ENCODE measurements at places on chromosomes 11 and 22.

DNA sequence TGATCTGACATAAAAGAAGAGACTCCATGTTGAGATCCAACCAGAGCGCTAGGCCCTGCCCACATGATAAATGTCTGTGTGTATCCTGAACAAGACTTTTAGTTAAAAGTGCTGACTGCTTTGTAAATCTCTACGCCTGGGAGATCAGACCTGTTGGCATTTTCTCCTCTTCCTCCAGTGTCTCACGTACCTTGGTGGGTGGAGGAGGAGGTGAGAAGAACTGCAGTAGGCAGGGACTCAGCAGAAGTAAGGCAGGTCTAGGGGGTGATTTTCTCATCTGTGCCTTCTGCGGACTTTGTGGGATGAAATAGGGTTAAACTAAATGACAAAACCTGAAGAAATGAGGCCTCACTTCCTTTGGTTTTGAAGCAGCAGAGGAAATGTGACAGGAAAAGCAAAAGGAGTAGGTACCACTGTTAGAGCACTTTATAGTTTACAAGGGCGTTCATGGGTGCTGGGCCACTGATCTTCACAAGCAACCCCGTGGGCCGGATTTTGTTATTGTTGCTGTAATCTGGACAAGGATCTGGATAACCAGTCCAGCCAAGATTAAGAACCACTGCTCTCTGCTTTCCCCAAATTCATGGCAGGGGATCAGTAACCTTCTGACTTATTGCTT, 36.7 kb upstream of the PLET1 start:
- no peak for DNase-seq

GRCh38 chr22:20062766-20063083, 17.3 kb upstream of the DGCR8 start:
- no peak for DNase-seq

GRCh38 chr22:32590556-32590955, 115.9 kb downstream of the FBXO7 start:
- no peak for DNase-seq

GRCh38 chr22:37045958-37046357, 5.6 kb upstream of the KCTD17 start:
- no peak for DNase-seq

DNA sequence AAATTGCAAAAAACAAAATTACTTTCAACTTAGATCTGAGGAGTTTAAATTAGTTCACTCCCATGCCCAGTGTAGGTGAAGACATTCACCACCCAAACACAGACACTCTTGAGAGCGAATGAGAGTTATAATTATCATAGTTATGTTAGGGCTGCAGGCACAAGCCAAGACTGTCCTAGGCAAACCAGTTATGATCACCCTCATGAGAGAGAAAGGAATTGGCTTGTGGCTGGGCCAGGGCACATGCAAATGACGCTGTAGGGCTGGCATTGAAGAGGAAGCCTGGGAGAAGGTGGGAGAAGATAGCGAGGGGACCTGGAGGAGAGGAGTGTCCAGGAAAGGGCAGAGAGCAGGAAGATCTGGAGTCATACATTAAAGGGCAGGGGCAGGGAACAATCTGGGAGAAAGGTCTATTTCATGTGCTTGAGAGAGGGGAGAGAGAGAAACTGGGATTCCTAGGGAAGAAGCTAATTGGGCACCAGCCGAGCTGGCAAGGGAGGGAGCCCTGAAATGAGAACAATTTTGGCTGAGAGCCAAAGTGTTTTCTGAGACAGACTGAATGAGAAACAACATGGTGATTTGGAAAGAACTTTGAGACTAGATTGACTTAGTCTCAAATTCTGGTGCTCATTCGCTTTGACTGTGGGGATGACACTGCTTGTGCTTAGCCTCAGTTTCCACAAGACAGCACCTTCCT, 279.9 kb downstream of the KIRREL3 start:
- no peak for DNase-seq

DNA sequence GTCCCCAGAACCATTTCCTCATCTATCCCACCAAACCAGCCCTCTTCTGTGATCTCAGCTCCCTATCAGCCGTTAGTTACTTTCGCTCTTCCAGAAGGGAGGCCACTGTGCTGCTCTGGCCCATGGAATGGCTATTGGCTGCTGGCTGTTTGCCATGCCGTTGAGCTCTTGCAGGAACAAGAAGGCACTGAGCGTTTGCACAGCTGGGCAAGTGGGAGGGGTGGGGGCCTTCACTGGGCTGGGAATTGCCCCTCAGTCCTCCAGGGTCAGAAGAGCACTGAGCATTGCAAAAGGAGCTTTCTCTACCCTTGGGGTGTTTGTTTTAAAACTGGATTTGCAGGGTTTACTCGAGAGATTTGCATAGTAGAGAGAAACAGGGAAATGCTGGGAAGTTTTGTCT, 129.0 kb upstream of the PARVA start:
- no peak for DNase-seq

DNA sequence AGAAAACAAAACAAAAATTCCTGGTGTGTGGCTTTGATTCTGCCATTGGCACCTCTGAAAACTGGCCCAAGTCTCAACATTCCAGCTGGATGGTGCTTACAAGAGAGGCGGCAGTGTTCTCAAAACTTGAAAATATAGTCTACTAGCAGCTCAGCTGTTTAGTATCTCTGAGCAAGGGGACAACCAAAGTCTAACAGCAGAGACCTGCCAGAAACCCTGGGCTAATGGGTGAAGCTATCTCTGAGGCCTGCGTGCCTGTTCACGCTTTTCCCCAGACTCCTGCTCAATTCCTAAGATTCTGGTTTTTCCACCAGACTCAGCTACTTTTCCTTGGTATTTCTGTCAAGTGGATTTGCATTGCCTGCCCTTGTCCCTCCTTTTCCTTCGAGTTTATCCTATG, 17.9 kb downstream of the TMEM218 start:
- no peak for DNase-seq

DNA sequence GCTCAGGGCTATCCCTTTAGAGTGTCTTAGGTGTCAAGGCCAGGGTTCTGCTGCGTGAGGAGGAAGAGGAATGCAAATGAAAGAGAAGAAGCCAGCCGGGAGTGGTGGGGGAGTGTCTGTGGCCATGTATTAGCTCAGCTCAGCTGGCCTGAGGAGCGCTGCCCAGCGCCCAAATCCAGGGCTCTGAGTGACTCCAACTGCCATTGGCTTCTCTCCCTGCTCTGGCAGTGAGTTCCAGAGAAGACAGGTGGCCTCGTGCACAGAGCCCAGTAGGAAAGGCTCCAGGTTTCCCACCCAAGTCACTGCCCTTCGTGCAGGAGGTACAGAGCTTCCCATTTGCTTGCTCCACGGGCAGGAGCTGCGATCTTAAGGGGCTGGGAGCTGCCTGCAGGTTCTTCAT, 302.0 kb downstream of the KIRREL3 start:
- DNase-seq = no peak

- no peak for DNase-seq
Observed at GRCh38 chr11:71357414-71357813, 90.8 kb downstream of the DHCR7 start.

DNA sequence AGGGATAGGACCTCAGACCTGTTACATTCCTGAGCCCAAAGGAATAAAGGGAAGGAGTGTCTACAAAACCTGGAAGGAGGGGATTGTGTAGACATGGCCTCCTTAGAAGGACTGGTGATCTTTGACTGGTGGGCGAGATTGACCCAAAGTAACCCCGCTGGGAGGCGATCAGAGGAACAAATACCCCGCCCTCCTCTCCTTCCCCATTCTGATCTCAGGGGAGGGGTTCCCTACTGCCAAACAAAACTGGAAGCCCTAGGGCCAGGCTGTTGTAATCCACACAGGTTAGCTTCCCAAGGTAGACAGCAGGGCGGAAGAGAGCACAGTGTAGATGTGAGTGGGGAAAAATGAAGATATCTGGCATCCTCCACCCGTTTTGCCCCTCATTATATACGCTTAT, 24.7 kb downstream of the NCF4 start:
- no peak for DNase-seq

- DNase-seq = no peak
Observed at GRCh38 chr11:26332572-26332915, 614 bp downstream of the ANO3 start.

DNA sequence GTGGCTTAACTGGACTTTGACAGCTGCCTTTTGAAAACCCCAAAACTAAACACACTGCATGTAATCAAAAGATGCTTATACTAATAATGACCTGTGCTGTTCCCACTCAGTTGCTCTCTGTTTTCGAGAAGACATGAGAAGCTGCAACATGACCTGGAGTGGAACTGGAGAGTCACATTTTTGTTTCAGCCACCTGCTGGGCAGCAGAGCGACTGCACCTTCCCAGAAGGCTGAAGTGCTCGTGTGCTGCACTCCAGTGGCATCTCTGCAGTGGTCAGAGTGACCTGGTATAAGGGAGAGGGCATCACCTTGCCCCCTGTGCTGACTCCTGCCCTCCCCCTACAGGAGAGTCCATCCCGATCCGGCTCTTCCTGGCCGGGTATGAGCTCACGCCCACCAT, 8.6 kb downstream of the THYN1 start:
- peak; percentile 10 for DNase-seq

- DNase-seq = peak; percentile 56
Observed at GRCh38 chr22:37186228-37186996, 1.6 kb downstream of the C1QTNF6 start.

- no peak for DNase-seq
Observed at GRCh38 chr11:99916078-99916477, 771.0 kb upstream of the ARHGAP42 start.

- no peak for DNase-seq
Observed at GRCh38 chr11:94129512-94130297, 1.1 kb downstream of the PANX1 start.

DNA sequence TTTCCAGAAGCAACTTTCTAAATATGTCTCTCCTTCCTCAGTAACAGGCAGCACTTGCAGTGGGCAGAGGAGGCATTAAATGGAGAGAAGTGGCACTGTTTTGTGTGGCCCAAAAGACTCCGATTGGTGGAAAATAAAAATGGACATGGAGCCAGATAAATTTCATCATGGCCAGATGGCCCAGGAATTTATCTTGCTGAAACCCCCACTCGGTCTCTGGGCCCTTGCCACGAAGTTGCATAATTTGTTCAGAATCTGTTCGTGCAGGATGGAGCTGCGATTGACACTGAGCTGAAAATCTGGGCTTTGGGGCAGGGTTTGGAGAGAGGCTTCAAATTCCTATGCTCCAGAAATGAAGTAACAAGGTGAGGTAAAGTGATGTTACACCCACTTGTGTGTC, 65.5 kb downstream of the C11orf91 start:
- DNase-seq = no peak

DNA sequence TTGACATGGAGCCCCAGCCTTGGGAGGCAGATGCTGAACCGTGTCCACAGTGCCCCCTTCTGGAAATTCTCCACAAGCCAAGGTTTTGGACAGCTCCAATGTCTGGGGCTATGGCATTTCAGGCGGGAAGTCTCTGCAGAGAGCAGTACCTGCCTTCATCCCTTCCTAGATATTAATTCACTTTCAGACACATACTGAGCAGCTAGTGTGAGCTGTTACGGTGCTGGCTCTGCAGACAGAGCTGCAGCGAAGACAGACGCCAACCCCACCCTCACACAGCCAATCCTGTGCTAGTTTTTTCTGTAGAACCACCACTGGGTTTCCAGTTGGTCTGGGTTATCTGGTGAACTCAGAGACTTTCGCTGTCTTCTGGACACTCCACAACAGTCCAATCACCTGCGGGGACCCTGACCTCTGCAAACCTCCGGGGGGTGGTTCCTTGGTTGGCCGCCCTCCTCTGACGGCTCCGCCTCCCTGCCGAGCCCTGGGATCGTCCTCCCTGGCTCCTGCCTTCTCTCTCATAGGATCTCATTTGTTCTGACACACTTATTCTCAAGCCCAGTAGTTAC, 9.1 kb downstream of the LMF2 start:
- DNase-seq = peak; percentile 69

- no peak for DNase-seq
Observed at GRCh38 chr22:49431551-49431950, 396.1 kb downstream of the BRD1 start.

GRCh38 chr11:119103793-119104192, 2.1 kb upstream of the DPAGT1 start:
- DNase-seq = no peak

- DNase-seq = peak; percentile 56
Observed at GRCh38 chr11:65424205-65425104, 1.9 kb downstream of the NEAT1 start.

DNA sequence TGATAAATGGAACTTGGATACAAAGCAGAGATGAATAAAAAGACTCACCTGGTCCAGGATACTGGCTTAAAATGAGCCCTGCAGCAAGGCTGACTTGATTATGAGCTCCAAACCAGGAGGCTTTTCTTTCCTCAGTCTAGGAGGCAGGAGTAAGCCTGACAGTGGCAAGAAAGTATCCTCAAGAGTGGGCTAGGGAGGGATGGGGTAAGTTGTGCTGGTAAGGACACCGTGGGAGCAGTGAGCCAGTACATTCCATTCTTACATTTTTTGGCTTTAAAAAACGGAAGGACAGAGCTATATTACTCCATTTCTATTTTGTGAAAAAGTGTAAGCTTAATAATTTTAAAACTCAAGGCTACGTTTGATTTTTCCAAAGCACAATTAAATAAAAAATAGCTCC, 187.1 kb upstream of the DDI1 start:
- DNase-seq = no peak

- DNase-seq = no peak
Observed at GRCh38 chr22:22552630-22553029, 6.4 kb downstream of the PRAME start.

DNA sequence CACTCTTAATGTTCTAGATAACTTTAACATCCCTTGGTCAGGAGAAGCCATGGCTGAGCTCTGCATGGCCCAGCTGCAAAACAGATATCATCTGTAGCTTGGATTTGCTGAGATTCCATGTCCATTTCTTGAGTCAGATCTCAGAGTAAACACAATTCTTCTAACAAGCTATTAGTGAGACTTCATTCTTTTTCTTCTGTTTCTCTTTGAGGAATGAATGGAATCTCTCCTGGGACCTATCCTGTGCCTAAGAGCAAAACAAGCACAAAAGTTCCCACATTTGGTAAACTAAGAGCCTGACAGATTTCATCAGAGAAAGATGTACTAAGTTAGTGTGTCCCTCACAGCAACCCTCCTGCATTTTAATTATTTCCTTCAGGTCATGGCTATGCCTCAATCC, 142.8 kb downstream of the MAML2 start:
- no peak for DNase-seq

DNA sequence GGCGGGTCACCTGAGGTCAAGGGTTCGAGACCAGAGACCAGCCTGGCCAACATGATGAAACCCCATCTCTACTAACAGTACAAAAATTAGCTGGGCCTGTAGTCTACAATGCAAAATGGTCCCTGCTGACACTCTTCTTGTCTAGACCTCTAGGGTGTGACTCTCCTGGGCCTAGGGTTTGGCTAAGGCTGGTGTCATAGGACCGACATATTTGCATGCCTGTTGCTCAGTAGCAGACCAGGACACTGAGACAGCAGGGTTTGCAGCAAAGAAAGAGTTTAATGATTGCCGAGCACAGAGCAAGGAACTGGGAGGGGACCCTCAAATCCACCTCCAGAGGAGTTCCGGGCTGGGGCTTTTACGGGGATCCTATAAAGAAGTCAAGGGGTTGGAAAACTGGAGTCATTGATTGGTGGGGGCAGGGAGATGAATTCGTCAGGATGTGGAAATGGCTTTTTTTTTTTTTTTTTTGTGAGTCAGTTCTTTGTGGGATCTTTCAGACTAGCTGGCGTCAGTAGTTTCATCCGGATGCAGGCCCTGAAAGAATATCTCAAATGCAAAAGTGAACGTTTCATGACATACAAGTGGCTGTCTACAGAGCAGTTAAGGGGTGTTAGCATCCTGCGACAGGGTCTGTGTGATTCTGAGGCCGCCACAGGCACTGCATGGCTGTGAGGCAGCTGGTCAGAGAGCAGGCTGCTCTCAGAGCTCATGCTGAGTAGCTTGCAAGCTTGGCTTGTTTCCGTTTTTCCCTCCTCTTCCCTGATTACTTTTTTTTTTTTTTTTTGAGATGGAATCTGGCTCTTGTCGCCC, 27.2 kb upstream of the A4GALT start:
- no peak for DNase-seq

- no peak for DNase-seq
Observed at GRCh38 chr11:117730208-117730800, 66.7 kb downstream of the DSCAML1 start.
